ENCODE measurements at places on chromosomes 1 and 21. TPM values are rescaled to one million over a fixed set of nuclear protein-coding genes. Genes with fewer than 3 reads are reported as not detected.

ITLN1 gene
- 1.2 TPM for total RNA-seq

LEMD1 gene
- not detected for total RNA-seq

C1QA gene
- total RNA-seq, result 174 TPM

PM20D1 gene
- 0.87 TPM for total RNA-seq

DHX9 gene
- 98.6 TPM for total RNA-seq

LCE6A gene
- total RNA-seq, result not detected

GRCh38 chr1:14794906-14795305 lies 196.4 kb downstream of the KAZN start:
- H3K27ac ChIP-seq, result no peak overlapping the region
- H3K4me3 ChIP-seq, result no peak overlapping the region
- no peaks in the 10 kb centered on the region for H3K36me3 ChIP-seq
- H3K4me1 ChIP-seq, result no peaks in the 10 kb centered on the region
- no peaks in the 10 kb centered on the region for H3K27me3 ChIP-seq

- DNase-seq, result no peak
- H3K27ac ChIP-seq, result no peak overlapping the region
- H3K4me1 ChIP-seq, result no peaks in the 10 kb centered on the region
- no peak overlapping the region for H3K4me3 ChIP-seq
- no peaks in the 10 kb centered on the region for H3K27me3 ChIP-seq
These were observed 41.3 kb downstream of the WDTC1 start for GRCh38 chr1:27275696-27276095.

DNA sequence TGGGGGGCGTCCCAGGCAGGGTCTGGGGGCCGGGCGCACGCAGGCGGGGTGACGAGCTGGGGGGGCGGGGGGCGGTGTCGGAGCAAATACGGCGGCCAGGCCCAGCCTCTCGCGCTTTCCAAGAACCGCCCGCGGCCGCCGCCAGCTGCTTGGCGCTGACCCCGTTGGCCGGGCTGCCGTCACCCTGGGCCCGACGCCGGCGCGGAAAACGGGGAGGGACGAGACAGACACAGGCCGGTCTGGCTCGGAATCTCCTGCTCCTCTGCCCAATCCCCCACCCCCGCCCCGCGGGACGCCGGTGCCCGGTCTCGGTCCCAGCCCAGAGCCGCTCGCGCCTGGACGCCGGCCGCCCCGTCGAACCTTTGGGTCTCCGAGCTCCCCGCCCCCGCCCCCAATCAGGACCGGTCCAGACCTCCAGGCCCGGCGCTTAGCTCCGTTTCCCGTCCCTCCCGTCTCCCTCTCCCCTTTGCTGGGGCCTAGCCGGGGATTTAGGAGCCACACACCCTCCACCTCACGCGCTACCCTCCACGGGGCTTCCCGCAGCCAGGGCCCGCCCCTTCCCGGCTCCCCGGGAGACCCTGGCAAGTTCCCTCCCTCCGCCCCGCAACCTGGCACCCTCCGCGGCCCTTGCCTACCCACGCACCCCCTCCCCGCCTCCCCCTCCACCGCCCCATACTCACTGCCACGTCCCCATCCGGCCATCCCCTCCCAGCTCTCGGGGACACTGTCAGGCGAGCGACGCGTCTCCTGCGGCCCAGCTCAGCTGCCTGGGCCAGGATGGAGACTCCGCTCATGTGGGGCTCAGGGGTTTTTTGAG lies 800 bp upstream of the MMP23B start:
- no peak overlapping the region for H3K27ac ChIP-seq
- H3K4me3 ChIP-seq, result no peak overlapping the region
- H3K36me3 ChIP-seq, result peaks cover 4% of the 10 kb centered on the region
- H3K27me3 ChIP-seq, result no peaks in the 10 kb centered on the region

- H3K27ac ChIP-seq, result peak overlapping the region; percentile 84
- no peaks in the 10 kb centered on the region for H3K36me3 ChIP-seq
- H3K4me3 ChIP-seq, result peak overlapping the region; percentile 4
- H3K27me3 ChIP-seq, result no peaks in the 10 kb centered on the region
- H3K4me1 ChIP-seq, result peaks cover 54% of the 10 kb centered on the region
These were observed 2.0 kb upstream of the MARCKSL1 start for GRCh38 chr1:32337855-32338636.

- no peaks in the 10 kb centered on the region for H3K4me1 ChIP-seq
- no peaks in the 10 kb centered on the region for H3K27me3 ChIP-seq
- no peak overlapping the region for H3K27ac ChIP-seq
- no peak overlapping the region for H3K4me3 ChIP-seq
- no peak for DNase-seq
These were observed 18.9 kb upstream of the COL6A2 start for GRCh38 chr21:46078978-46079351.

DNA sequence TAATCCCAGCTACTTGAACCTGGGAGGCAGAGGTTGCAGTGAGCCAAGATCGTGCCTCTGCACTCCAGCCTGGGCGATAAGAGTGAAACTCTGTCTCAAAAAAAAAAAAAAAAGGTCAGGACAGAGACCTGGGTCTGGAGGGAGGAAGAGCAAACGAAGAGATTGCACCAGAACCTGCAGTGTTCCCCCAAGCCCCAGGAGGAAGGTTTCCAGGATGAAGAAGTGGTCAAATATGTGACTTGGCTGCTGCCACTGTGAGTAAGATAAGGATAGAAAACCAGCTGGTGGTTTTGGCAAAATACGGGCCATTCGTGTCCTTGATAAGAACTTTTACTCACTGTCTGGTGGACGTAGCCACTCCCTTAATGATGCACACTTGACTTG lies 42.2 kb downstream of the CLDN14 start:
- no peaks in the 10 kb centered on the region for H3K4me1 ChIP-seq
- no peak overlapping the region for H3K27ac ChIP-seq
- no peaks in the 10 kb centered on the region for H3K27me3 ChIP-seq
- no peak overlapping the region for H3K4me3 ChIP-seq
- no peak for DNase-seq

- H3K27me3 ChIP-seq, result no peaks in the 10 kb centered on the region
- no peaks in the 10 kb centered on the region for H3K4me1 ChIP-seq
These were observed 16.1 kb upstream of the AQP10 start for GRCh38 chr1:154304664-154305337.

- H3K4me3 ChIP-seq, result peak overlapping the region; percentile 71
- peak overlapping the region; percentile 96 for H3K27ac ChIP-seq
- no peak for DNase-seq
- no peaks in the 10 kb centered on the region for H3K27me3 ChIP-seq
- peaks cover 2% of the 10 kb centered on the region for H3K36me3 ChIP-seq
These were observed 651 bp downstream of the COA6 start for GRCh38 chr1:234373959-234374254.

- H3K27me3 ChIP-seq, result no peaks in the 10 kb centered on the region
- H3K4me1 ChIP-seq, result no peaks in the 10 kb centered on the region
- H3K27ac ChIP-seq, result no peak overlapping the region
These were observed 28.8 kb downstream of the NTNG1 start for GRCh38 chr1:107169615-107170014.

GRCh38 chr1:223832637-223832943 lies 13.2 kb downstream of the TP53BP2 start:
- no peak for DNase-seq
- H3K27ac ChIP-seq, result peak overlapping the region; percentile 76
- H3K36me3 ChIP-seq, result no peaks in the 10 kb centered on the region
- peaks cover 63% of the 10 kb centered on the region for H3K4me1 ChIP-seq
- no peak overlapping the region for H3K4me3 ChIP-seq
- no peaks in the 10 kb centered on the region for H3K27me3 ChIP-seq

DNA sequence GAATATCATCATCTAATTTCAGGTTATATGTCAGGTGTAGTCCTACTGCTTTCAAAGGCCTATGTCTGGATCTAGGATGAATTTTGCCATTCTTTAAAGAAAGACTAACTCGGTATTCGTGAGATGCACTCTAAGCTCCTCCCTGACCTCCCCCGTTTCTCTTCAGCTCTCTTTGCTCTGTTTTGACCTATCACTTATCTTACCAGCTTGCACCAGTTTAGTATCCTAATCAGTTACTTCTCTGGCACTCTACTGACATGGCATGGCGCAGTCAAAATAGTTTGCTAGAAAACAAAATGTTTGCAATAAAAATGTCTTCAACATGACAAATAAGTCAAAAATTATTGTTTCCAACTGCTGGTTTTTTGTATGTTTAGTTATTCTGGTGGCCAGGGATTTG lies 8.4 kb upstream of the SLC16A1 start:
- H3K4me1 ChIP-seq, result no peaks in the 10 kb centered on the region
- no peak overlapping the region for H3K4me3 ChIP-seq
- no peak overlapping the region for H3K27ac ChIP-seq
- peaks cover 81% of the 10 kb centered on the region for H3K36me3 ChIP-seq
- H3K27me3 ChIP-seq, result no peaks in the 10 kb centered on the region
- DNase-seq, result no peak

GRCh38 chr21:45377325-45377709 lies 27.6 kb upstream of the COL18A1 start:
- no peaks in the 10 kb centered on the region for H3K27me3 ChIP-seq
- no peaks in the 10 kb centered on the region for H3K36me3 ChIP-seq
- no peak overlapping the region for H3K27ac ChIP-seq
- no peak for DNase-seq
- no peak overlapping the region for H3K4me3 ChIP-seq

GRCh38 chr1:99371413-99371812 lies 107.1 kb downstream of the PLPPR4 start:
- no peak overlapping the region for H3K4me3 ChIP-seq
- no peaks in the 10 kb centered on the region for H3K4me1 ChIP-seq
- DNase-seq, result no peak

DNA sequence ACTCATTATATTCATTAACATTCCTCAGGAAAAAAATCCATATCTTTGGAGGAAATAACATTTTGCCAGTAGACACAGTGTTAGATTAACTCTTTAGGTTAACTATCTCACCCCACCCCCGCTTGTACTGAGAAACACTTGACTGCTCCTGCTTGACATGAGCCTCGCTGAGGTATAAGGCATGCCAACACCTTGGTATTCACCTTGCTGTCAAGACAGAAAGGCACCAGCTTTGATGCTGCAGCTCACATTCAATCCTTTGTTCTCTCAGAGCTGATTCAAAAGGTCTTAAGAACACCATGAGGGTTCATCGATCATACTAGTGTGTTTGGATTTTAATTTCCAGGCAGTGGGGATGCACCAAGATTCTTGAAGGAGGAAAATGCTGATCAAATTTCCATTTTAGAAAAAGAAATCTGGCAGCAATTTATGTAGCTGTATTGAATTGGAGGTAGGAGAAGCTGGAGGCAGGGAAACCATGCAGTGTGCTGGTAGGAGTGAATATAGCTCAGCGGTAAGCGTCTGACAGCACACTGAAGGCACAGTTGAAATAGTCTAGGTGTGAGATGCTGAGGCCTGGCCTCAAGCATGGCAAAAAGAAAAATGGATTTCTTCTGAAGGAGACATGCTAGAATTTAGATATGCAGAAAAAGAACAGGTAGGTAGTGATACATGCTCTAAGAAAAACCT lies 108.0 kb upstream of the ST6GALNAC5 start:
- H3K27ac ChIP-seq, result no peak overlapping the region
- DNase-seq, result no peak
- H3K27me3 ChIP-seq, result no peaks in the 10 kb centered on the region
- no peak overlapping the region for H3K4me3 ChIP-seq

DNA sequence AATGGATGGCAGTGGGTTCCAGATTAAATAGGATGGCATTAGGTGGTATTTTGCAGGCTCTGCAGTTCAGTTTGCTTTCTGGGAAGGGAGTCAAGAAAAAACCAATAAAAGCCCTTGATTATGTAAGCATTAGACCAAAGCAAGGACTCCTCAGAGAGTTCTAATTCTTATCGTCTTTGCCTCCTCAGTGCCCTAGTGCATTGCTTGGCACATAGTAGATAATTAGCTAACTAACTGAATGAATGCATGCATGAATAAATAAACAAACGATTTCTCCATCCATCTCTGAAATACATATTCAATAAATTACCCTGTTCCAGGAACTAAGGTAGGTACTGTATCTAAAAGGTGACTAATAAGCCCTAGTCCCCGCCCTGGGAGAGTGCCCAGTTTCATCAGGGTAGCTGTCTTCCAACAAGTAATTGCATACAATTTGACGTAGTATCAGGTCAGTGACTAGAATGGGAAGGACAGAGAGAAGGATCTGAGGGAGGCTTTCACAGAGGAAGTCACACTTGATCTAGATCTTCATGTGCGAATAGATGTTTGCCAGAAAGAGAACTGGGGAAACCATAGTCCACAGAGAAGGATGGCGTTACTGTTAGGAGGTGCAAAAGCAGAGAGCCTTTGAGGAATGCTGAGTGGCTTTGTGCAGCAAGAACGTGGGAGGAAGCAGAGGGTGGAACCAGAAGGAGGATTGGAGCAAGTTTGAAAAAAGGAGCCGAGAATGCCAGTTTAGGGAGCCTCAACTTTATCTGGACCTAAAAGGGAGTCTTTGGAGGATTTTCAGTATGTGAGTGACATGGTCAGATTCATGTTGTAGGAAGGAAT lies 111.4 kb downstream of the TBX19 start:
- no peak overlapping the region for H3K27ac ChIP-seq
- H3K4me1 ChIP-seq, result no peaks in the 10 kb centered on the region
- no peaks in the 10 kb centered on the region for H3K27me3 ChIP-seq
- no peak for DNase-seq

DNA sequence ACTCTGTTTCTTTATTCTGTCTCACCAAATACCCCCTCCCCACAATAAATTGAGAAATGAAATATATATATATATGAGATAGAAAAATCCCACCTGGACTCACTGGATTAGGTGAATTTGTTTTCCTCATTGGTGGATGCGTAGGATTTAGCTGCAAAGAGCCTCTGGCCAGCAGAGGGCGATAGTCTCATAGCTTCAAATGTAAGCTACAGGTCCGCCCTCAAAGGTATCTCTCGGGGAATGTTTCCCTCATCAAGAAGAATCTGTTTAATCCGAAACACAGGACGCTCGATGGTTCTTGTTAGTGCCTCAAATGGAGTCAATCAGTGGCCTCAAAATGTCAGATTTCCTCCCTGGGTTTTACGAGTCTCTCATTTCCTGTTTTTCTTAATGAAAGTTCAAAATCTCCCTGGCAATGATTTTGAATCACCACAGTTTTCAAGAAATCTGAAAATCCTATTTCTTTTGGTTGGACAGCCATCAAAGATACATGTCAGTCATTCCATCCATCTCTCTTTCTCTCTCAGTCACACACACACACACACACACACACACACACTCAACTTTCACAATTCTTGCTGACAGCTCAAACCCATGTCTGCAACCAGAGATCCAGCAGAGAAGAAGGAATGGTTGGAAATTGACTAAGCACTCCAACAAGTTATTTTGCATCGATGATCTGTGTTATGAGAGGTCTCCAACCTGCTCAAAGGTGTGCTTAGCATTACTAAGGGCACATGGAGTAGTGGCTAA lies 13.9 kb upstream of the CAMK1G start:
- peak overlapping the region; percentile 4 for H3K4me3 ChIP-seq
- peak; percentile 71 for DNase-seq
- H3K36me3 ChIP-seq, result no peaks in the 10 kb centered on the region
- no peaks in the 10 kb centered on the region for H3K4me1 ChIP-seq
- H3K27me3 ChIP-seq, result peaks cover 14% of the 10 kb centered on the region
- no peak overlapping the region for H3K27ac ChIP-seq

- no peaks in the 10 kb centered on the region for H3K27me3 ChIP-seq
- H3K4me3 ChIP-seq, result no peak overlapping the region
- H3K4me1 ChIP-seq, result peaks cover 12% of the 10 kb centered on the region
- DNase-seq, result no peak
These were observed 5.0 kb downstream of the SLC22A15 start for GRCh38 chr1:115980998-115981993.

Measured in tibial nerve (tissue), 4 donors.